ENCODE measurements at places on chromosomes 3 and 15.

DNA sequence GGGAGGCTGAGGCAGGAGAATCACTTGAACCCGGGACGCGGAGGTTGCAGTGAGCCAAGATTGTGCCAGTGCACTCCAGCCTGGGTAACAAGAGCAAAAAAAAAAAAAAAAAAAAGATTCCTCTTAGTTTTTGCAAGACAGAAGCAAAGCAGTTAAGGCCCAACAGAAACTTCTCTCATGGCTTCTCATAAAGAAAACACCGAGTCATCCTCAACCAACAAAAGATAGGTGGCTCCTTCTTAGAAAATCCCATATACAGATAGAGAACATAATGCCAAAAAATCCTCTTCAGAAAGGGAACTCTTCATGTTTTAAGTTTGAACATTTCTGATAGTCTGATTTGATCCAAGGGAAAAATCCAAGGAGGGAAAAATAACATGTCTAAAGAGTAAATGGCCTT is 12.5 kb upstream of the SKIL start:
- DNase-seq = no peak

GRCh38 chr3:172617013-172617706 is 93.7 kb downstream of the NCEH1 start:
- no peak for DNase-seq

GRCh38 chr15:51908316-51908715 is 63.3 kb downstream of the LEO1 start:
- no peak for DNase-seq

GRCh38 chr3:102038477-102039142 is 189.3 kb downstream of the NFKBIZ start:
- DNase-seq = no peak

DNA sequence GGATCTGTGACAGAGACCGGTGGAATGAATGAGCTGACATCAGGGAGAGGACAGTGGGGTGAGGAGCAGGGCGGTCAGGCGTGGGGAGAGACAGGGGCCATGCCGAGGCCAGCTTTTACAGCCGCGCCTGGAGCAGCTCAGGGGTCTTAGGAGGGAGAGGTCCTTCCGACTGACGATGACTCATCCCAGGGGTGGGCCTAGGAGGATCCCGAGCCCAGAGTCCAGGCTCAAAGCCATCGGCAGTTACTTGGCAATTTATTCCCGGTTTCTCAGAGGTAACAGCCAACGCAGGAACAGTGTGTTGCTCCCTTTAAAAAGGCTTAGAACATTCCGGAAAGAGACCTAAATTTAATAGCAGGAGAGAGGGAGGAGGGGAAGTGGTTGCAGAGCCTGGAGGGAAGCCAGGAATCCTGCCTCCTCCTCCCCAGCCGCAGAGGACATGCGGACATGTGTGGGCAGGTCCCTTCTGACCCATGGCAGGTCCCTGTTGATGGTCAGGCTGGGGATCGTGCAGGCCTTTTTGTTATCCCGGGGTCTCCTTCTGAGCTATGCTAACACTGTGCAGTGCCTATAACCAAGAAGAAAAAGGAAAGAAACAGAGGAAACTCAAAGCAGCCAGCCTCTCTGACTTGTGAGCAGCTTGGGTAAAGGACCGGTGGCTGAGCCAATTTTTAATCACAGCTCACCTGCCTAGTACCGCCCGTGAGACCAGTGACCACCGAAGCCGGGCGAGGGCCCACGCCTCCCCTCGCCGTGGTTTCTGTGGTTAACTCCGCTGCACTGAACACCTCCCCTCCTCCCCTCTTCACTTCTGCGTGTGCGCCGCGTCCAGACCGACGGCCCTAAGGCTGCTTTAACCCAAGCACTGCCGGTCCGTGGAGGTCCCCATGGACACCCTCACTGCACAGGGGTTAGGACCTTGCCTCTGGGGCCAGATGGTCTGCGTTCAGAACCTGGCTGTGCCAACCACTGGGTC is 392.4 kb upstream of the PROK2 start:
- DNase-seq = peak; percentile 45

DNA sequence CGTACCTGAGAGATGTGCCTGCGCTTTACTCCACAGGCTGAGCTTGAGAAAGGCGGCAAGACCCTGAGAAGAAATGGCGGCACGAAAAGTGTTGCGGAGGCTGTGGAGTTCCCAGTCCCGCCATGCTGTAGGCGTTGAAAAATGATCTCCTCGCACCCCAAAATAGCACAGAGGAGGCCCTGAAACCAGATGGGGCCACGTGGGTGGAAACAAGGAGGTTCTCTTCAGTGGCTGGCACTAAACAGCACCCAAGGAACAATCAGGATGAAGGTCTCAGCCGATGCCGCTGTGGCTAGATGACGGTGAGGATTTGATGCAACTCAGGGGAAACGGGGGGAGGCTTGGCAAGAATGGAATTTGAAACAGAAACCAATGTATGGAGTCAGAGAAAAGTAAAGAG is 57.3 kb downstream of the TMEM212 start:
- no peak for DNase-seq

GRCh38 chr3:132615881-132616280 is 18.8 kb downstream of the ACKR4 start:
- DNase-seq = peak; percentile 54

DNA sequence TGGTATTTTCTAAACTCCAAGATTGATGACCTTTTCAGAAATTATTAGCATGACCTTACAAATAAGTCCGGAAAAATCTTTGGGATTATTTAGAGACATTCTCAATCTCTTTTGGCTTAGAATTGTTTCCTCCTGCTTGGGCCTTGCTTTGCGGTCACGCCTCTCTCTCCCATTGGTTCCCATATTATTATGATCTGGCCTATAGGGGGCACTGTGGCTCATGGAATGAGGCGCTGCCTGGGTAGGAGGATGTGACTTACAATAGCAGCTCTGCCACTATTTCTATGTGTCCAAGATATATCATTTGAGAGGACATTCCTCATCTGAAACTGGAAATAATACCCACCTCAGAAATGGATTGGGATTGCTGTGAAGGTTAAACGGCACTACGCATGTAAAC is 464.9 kb downstream of the MFSD1 start:
- peak; percentile 28 for DNase-seq

- no peak for DNase-seq
Observed at GRCh38 chr3:70863049-70863448, 550.6 kb upstream of the MDFIC2 start.

- no peak for DNase-seq
Observed at GRCh38 chr3:43707266-43707665, 16.5 kb downstream of the ABHD5 start.

DNA sequence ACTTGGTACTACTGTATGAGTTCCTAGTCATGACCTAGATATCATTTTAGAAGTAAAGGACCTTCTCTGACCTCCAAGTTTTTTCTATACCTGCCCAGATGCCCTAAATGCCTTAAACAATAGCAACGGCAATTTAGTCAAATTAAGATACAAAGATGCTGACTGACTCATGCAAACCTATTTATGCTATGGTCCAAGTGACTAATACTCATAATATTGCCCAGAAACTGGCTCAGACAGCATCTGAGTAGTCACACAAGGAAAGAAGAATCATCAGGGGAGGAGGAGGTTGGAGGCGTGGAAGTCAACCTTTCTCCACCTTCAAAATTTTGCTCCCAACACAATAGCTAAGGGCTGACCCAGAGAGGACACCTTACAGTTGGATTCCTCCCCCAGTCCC is 6.8 kb downstream of the FYCO1 start:
- DNase-seq = peak; percentile 85
